Liver (tissue), 10 donors: ENCODE measurements at places on chromosomes 7 and 10.

DNA sequence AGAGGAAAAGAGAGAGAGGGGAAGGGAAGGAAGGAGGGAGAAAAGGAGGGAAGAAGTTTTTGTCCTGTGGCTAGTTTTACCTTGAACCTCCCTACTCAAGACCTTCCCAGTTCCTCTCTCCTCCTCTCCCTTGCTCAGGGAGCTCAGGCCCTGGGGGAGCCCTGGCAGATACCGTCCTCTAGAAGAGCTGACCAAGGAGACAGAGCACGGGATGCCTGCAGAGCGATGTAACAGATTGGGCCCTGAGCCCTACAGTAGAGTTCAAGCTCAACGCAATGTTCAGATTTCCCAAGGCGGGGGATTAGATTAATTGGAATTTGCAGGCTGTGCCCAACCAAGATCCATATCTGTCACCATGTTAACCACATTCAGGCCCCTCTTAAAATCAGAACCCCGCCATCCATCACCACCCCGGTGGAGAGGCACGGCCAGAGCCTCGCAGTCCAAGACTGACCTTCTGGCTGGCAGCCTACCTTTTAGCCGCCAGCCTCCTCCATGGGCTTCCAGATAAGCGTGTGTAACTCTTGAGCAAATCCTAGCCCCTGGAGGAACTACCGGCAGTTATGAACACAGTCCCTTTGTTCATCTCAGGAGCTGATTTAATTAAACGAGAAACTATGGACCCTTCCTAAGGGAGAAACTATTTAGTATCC is 70.6 kb downstream of the KCNMA1 start:
- DNase-seq, result no peak

DNA sequence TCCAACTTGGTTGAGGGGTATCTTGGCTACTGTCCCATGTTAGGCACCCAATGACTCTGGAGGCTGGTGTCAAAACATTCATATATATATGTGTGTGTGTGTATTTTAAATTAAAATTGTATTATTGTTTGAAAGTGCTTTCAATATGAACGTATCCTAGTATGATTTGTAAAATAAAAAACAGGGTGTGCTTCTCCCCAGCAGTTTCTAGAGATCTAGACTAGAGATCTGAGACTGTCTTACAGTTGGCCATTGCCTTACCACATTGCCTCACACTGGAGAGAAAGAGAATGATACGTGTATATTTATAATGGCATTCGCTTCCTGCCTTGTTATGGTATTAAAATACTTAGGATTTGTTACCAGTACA is 1.2 kb downstream of the BAG3 start:
- no peak for DNase-seq

- no peak for DNase-seq
Measured at GRCh38 chr7:132354527-132354926, 221.7 kb downstream of the PLXNA4 start.

GRCh38 chr10:43055991-43056567 is 20.8 kb upstream of the RET start:
- DNase-seq, result no peak

- DNase-seq, result no peak
Measured at GRCh38 chr10:95759233-95759826, 3.4 kb downstream of the ENTPD1 start.

- DNase-seq, result peak; percentile 95
Measured at GRCh38 chr10:100433253-100434240, 29.3 kb upstream of the WNT8B start.

GRCh38 chr7:111990643-111991042 is 215.6 kb downstream of the DOCK4 start:
- no peak for DNase-seq

GRCh38 chr10:69792341-69792740 is 9.4 kb upstream of the COL13A1 start:
- no peak for DNase-seq

DNA sequence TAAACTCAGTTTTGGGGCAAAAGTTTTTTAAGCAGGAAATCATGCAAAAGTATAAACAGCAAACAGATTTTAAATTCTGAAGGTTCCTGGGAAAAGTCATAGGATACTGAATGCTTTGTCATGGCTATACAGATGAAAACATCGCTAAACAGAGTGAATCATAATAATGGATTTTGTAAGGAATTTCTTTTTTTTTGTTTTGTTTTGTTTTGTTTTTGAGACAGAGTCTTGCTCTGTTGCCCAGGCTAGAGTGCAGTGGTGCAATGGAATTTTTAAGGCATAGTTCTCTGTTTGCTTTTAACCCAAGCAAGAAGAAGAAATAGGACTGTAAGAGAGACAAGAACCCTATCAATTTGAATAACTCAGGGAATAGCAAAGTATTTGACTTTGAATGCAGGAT is 285.3 kb downstream of the NRG3 start:
- DNase-seq, result no peak

DNA sequence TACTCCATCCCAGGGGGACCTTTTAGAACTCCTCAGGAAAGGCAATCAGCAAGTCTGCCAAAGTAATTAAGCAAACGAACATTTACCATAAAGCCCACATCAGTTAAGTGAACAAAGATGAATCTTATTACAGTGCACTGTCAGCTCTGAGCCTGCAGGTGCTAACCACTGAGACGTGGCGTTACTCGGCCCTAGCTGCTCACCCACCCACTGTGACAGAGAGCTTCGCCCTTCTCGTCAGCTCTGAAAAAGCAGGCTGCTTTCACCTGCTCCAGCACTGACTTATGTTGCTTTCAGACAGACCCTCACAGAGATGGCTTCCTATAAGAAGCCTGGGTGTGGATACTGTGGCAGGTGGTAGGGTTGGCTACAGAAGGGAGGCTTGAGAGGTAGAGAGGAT is 57.7 kb upstream of the KCNIP2 start:
- no peak for DNase-seq

GRCh38 chr7:157893535-157894044 is 556.8 kb downstream of the DNAJB6 start:
- no peak for DNase-seq

GRCh38 chr10:69662173-69662877 is 32.3 kb downstream of the FAM241B start:
- DNase-seq, result no peak
